ENCODE measurements at places on chromosomes 16 and 17. TPM values are rescaled to one million over a fixed set of nuclear protein-coding genes. Genes with fewer than 3 reads are reported as not detected.

ABCC12 gene
- not detected for total RNA-seq

AXIN2 gene
- 5.3 TPM for total RNA-seq

TSPOAP1 gene
- 51.5 TPM for total RNA-seq

CACNA1G gene
- not detected for total RNA-seq

NEUROD2 gene
- total RNA-seq, result not detected

SLC5A10 gene
- total RNA-seq, result not detected

TP53TG3B gene
- not detected for total RNA-seq

CHST4 gene
- total RNA-seq, result not detected

RNF112 gene
- not detected for total RNA-seq

GPR139 gene
- total RNA-seq, result not detected

- DNase-seq, result peak; percentile 57
These were observed 59.4 kb downstream of the NUP93 start for GRCh38 chr16:56789360-56789759.

- no peak for DNase-seq
These were observed 12.1 kb upstream of the TMEM92 start for GRCh38 chr17:50262001-50262794.

DNA sequence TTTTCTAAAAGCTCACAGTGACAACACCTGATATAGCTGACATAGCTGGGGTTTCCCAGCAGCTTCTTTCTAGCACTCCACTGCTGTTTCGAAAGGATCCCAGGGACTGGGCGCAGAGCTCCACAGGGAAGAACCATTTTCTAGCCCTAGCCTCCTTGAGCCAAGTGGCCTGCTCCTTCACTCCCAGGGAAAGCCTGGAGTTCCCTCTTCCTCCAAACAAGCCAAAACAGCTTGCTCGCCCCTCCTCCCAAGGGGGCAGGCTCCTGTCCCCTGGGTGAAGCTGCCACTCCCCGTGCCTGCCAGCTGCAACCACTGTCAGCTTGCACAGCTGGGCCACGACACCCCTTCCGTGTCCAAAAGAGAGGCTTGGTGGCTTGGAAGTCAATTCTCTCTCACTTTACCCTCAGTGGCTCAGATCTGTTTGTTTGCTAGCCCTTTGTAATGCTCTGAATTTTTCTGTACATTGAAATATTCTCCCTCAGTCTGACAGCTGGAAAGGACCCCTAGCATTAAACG is 59.8 kb downstream of the CYTH1 start:
- no peak for DNase-seq

GRCh38 chr16:51524555-51525373 is 373.7 kb upstream of the SALL1 start:
- DNase-seq, result no peak

- DNase-seq, result no peak
These were observed 25.6 kb upstream of the NTN1 start for GRCh38 chr17:8995711-8996110.

DNA sequence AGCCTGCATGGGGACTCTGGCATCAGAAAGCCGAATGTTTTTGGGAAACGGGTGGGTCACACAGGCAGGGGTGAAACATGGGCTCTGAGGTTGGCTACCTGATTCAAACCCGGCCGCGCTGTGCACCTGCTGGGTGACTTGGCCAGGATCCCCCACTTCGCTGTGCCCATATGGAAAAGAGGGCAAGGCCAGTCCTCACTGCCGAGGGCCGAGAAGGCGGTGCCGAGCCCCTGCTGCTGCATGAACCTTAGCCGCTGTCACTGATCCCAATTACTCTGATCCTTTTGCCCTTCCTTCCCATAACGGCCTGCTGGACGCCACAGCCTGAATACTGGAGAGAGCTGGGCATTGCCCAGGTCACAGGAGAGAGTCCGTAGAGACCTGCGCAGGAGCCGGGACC is 17.7 kb downstream of the KDM8 start:
- DNase-seq, result no peak

- no peak for DNase-seq
These were observed 151.2 kb downstream of the CCDC182 start for GRCh38 chr17:57593739-57594462.

DNA sequence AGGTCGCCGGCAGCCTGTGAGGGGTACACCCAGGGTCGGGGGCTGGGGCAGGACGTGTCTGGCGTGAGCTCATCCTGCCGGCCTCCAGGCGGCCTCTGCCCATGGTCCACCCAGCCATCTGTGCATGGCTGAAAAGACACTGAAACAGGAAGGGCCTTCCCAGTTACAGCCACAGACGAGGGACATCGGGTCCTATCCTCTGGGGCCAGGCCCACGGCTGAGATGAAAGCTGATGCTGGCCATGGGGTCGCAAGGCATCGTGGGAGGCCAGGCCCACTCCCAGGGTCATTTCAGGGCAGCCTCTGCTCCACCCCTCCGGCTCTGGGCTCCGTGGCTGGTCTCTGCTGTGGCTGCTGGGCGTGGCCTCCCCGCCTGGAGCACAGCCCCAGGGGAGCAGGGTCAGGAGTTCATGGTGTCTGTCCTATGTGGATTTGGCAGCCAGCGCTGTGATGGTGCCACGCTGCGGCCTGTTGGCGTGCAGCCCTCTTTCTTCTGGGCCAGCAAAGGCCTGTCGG is 16.6 kb upstream of the ATP6V0C start:
- no peak for DNase-seq

GRCh38 chr17:59487161-59487873 is 78.1 kb upstream of the DHX40 start:
- DNase-seq, result no peak

DNA sequence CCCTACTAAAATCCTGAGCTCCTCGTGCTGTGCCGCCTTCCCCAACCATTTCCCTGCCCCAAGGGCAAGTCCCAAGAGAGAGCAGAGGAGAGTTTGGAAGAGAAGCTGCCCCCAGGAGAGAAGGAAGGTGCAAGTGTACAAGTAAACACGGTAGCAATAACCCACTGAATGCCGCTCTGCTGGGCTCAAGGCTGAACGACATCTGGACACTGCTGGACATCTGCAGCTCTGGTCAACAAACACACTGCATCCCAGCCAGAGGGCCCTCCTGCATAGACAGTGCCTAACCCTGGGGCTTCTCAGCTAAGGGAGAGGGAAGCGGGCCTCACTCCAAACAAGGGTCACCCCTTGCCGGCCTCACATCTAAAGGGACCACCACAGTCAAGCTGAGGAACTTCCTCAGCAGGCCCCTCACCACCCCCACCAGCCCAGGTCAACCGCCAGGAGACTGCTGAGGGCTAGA is 12.7 kb downstream of the JUP start:
- DNase-seq, result no peak

DNA sequence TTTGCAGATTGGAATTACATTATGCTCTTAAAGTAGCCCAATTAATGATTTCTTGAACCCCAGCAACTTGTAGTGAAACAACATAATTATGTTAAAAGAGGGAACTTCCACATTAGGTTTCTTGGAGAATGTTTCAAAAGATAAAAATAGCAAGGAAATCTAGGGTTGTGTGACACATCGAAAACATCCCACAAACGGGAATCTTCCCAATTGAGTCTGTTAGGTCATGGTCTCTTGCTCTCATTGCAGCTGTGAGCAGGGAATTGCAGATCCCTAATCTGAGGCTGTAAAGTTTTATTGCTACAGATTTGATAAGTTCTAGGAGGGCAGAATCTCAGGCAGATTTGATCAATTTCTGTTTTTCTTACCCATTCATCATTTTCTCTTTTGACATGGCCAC is 6.7 kb upstream of the LPO start:
- no peak for DNase-seq

DNA sequence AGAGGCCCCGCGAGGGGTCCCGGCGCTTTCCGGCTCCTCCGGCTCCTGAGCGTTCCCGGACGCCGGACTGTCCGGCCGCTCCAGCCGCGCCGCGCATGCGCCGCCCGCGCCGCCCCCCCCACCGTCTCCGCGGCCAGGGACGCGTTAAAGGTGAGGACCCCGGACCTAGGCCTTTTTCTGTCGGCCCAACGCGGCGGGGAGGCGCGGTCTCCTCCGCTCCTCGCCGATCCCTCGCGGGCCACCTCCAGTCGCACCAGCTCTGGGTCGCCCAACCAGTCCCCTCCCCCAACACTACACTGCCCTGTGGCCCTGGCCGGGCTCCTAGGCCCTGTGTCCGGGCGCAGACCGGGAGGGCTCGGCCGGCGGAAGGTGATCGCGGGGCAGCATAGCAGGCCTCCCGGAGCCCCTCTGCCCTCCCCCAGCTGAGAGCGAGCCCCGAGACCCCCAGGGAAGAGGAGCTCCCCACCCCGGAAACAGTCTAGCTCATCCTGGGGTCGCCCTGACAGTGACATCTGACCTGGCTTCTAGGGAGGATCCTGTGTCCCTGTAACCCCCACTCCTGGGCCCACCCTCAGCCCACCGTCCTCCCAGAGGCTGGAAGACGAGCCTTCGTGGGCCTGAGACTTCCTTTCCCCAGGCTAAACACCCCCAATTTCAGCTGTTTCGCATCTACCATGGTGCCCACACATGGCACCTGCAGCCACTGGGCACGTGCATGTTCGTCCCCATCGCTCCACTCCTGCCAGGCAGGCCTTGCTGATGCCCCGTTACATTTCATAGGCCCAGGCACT is 14.7 kb upstream of the BCAR1 start:
- DNase-seq, result no peak

DNA sequence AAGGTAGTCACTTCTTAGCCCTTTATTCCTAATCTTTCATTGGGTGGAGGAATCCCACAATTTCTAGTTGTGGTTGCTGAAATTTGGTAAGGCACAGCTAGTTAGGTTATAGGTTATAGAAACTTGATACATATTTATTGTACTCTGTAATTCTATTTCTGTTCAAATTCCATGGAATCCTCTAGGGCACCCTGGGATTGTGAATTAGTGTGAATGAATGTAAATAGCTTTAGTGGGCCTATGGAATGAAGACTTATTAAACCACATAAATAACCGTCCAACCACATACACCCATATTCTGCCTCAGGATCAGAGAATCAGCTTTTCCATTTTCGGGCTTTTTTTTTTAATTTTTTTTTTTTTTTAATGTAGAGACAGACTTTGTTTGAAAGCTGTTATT is 9.2 kb downstream of the TANC2 start:
- no peak for DNase-seq

DNA sequence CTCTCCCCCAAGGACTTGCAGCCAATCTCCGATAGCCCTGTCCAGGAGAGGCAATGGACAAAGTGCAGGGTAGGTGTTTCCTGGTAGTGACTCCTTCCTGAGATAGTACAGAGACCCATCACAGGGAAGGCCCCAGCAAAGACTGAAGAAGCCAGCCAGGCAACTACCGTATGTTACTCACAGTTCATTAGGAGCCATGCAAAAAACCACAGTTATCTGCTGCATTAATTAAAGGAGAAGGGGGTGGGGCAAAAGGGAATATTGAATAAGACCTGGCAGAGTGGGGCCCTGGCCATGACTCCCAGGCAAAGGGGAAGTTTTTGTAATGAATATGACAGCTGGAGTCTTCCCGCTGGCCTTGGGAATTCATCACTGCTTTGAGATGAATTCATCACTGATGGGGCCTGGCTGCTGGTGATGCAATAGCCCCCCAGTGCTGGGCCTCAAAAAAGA is 2.5 kb upstream of the SLC13A2 start:
- DNase-seq, result no peak

DNA sequence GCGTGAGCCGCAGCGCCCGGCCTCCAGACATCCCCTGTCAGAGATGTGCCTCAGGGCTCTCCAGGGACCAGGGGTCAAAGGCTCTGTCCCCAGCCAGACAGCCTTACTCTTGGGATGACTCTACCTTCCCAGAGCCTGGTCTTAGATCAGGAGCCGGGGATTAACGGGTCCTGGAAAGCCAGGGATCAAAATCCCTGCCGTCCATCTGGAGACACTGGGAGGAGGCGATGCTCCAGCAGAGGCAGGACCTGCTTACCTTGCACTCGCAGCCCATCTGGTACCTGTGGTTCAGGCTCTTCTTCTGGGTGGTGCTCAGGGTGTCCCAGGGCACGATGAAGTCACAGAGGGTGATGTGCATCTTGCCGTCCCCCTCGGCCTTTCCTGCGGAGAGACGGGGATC is 16.7 kb upstream of the USP36 start:
- no peak for DNase-seq

Measured in activated CD8-positive, alpha-beta T cell treated with anti-CD3 and anti-CD28 coated beads, Interleukin-2, amount 10 ng/mL, durations not matched to agents 7 days and 5 days (primary cell).